AG04450 (cell line): ENCODE measurements at places on chromosomes 2 and 18.

GRCh38 chr2:96233436-96233835 lies 24.8 kb upstream of the STARD7 start:
- DNase-seq = no peak

GRCh38 chr18:74243127-74243526 lies 48.6 kb downstream of the CYB5A start:
- no peak for DNase-seq

GRCh38 chr2:174020926-174021662 lies 55.9 kb upstream of the SP3 start:
- no peak for DNase-seq

- no peak for DNase-seq
Measured at GRCh38 chr2:174611006-174611405, 13.4 kb upstream of the WIPF1 start.

GRCh38 chr18:44602845-44603244 lies 77.8 kb upstream of the SETBP1 start:
- no peak for DNase-seq
